ENCODE measurements at places on chromosomes 13 and 19.

DNA sequence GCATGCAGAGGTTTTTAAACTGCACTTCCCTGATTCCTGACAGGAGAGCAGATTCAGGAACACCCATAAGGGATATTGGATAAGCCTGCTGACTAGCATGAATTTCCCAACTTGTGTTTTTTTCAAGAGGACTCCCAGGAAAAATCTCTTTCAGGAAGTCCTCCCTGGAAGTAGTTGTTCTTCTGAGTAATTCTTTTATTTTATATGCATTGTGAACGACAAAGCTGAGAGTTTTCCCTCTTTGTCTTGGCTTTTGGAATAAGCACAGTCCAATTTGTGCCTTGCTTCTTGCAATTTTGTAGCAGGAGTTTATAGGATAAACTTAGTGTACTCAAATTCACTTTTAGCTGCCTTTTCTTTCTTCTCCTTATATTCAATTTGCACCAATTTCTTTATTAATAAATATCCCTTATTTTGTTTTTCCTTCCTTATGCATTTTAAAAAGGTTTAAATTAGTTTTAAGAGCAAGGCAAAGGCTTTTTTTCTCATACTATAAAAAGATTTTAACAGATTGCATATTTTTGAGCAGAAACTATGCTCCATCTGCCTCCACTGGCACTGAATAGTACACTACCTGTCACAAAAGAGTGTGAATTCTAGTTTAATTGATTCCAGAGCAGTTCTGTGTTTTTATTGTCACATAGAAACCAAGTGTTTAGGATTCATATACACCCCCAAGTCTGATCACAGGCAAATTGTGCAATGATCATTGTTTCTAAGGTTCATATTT lies 543.3 kb upstream of the SPRY2 start:
- DNase-seq = no peak

- DNase-seq = no peak
Observed at GRCh38 chr19:32469795-32470194, 64.2 kb downstream of the DPY19L3 start.

DNA sequence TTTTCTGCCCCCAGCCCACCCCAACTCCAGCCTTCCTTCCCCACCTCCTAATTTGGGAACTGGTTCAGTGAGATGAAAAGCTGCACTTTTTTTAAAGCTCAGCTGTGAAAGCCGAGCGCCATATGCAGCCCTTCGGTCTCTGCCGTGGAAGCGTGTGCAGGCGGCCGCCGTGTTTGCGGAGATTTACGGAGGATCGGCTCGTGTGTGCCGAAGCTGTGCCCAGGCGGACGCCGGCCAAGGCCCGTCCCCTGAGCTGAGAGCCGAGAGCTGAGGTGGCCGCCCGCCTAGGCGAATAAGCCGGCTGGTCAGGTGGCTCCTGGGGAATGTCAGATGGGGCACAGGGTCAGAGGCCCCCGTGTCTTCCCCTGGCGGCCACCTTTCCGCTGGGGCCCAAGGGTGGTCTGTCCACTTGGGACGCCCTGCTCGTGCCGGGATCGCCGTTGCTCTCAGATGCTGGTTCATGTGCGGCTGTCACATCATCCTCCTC lies 78.7 kb downstream of the ZNF536 start:
- no peak for DNase-seq

DNA sequence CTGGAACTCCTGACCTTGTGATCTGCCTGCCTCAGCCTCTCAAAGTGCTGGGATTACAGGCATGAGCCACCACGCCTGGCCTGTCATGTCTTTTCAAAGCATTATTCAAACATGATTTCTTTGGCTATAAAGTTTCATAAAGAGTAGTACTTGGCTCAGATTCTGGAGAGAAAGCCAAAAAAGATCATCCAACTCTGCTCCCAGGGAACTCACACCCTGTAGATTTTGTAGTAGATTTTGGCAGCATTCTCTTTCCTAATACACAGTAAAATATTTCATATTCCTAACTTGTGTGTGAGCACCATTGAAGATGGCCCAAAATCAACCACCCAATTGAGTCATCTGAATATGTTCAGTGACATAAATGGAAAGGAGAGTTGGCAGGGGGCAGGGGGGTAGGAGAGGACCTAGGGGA lies 48.4 kb downstream of the CAB39L start:
- no peak for DNase-seq

- DNase-seq = no peak
Observed at GRCh38 chr13:101880581-101880980, 428.1 kb downstream of the ITGBL1 start.

GRCh38 chr13:44455769-44456168 lies 82.1 kb downstream of the SERP2 start:
- no peak for DNase-seq

DNA sequence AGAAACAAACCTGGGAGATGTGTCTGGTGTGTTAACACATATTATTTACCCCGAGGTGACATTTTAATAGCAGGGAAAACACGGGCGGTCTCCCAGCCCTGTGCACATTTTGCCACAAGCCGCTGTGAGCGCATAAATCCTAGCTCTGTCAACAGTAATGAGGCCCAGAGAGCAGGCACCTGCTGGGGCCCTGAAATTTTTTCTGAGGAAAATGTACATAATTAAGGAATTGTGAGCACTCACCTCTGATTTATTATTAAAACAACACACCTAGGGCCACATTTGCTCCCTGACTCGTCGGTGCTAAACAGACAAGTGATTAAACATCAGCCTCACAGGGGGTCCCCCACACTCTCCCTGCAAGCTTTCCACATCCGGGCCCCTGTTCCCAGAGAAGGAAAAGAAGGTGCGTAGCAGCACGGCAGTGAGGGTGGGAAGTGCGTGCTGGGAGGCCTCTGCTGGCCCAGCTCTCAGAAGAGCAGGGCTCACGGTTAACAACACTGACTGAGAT lies 616.3 kb downstream of the UQCRFS1 start:
- DNase-seq = no peak

DNA sequence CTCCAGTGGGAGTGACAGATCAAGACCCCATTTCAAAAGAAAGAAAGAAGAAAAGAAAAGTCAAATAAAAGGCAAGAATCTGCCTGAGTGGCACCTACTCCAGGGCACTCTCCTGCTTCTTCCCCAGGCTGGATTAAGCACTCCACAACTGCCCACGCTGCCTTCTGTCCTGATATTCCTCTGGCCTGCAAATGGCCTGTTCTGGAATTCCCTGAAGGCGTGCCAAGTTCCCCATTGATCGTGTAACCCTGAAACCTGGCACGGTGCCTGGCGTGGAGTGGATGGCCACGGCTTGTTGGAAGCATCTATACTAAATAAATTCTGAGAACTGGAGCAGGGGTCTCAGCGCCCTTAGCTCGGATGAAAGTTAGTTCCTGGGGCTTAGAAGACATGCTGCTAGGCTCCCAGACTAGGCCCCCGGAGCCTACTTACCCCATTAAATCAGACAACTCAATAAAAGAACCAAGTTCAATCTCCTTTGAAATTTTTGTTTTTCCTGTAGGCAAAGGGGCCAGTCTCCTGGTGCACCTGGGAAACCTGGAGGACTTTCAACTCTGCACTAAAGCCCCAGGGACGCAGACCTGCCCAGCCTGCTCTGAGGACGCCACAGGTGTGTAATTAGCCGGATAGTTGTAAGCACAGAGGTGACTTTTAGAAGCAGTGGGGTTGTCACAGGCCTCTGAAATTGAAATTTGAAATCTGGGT lies 21.9 kb downstream of the ANKRD27 start:
- DNase-seq = peak; percentile 27

- no peak for DNase-seq
Observed at GRCh38 chr13:39599842-39600241, 3.2 kb downstream of the LHFPL6 start.

- DNase-seq = no peak
Observed at GRCh38 chr19:17616686-17616960, 61.2 kb downstream of the COLGALT1 start.

GRCh38 chr19:19181488-19181998 lies 10.4 kb downstream of the BORCS8 start:
- no peak for DNase-seq

DNA sequence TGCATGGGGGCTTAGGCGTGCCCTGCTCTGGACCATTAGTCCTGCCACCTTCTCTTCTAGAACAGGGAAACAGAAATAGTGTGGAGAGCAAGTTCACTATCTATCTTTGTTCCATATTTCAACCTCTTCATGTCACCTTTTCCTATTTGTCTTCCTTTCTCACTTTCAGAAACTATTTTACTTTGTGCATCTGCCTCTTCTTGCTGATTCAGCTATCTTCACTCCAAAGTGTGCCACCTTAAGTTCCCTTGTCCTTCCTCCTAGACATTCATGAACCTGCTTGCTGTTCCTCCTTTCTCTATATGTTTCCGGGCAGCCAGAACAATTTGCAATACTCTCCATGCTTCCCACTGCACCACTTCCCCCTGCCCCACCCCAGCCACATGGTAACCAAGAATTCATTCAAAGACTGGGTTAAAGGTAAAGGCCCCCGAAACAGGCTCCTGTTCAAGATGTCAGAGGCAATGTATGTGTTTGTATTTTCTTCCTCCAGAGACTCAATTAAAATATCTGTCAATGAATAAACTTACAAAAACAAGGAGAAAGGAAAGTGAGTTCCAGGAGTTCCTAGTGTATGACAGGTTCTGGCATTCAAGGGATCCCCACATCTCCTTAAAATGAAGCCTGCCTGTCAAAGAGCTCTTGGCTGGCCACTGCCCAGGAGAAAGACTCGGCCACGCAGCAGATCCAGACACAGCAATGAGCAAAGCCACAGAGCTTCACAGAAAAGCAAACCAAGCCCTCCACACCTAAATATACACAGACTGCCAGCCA lies 268.1 kb downstream of the DNAJC15 start:
- DNase-seq = no peak

DNA sequence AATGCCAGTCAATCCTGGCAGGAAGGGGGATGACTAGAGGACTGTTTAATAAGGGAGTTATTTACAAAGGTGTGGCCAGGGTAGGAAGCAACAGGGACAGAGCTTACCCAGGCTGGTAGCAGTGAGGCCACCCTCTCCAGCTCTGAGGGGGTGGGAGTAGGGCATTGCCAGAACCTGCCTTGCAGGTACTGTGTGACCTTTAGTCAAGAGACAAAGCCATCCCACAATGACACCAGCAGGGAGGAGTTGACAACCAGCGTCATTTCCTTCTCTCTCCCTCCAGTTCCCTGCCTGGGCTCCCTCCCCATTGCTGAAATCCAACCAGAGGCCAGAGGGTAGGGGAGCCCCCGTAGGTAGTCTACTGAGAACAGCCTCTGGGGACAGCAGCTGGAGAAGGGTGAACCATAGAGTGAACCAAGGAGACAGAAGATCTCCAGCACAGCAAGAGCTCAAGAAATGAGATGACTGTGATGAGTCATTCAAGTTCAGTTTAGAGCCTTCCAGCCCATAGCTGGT lies 33.3 kb upstream of the SPATA13 start:
- DNase-seq = no peak

DNA sequence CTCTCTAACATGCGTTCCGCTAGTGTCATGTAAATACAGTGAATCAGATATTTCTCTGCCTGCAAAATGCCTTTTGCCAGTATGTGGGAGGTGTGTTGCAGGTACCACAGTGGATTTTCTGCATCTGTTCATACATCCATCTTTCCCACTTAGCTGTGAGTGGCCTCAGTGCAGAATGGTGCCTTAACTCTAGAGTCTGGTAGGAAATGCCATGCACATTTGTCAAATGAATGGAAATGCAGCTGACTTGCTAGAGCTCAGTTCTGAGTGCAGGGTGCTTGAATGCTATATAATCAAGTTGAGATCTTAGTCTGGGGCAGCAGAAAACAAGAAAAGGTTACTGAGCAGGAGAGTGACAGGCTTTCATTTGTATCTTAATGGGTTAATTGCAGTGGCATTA lies 68.2 kb downstream of the LRCH1 start:
- DNase-seq = no peak

DNA sequence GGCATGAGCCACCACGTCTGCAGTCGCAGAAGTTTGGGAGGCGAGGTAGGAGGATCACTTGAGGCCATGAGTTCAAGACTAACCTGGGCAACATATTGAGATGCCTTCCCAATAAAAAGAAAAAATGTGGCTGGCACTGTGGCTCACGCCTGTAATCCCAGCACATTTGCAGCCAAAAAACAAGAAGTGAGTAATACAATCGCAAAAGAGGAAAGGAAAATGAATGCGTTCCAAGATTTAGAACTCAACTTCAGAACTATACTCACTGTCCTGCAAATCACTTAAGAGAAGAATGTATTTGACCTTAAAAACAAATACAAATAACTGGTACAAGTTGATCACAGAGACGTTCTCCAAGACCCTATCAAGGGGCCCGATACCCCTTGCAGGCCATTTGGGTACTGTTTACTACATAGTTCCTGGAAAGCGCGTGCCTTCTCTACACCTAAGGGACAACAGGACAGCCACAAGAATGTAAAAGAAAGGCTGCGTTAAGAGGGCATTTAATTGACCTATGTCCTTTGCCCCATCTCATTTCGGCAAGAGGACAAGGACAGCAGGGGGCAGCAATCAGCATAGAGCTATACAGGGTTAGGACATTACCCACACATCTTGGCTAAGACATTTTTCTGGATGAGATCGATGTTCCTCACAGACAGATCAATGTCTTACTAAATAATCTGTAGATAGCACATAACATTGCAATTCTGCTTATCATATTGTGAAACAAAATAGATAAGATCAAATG lies 41.3 kb downstream of the FLT3 start:
- peak; percentile 73 for DNase-seq

- no peak for DNase-seq
Observed at GRCh38 chr13:51440381-51440780, 12.5 kb downstream of the INTS6 start.
